Activated CD4-positive, alpha-beta T cell treated with anti-CD3 and anti-CD28 coated beads, Interleukin-2, amount 50 U/mL, for 48 hours (primary cell): ENCODE measurements at places on chromosomes 1 and 21.

DNA sequence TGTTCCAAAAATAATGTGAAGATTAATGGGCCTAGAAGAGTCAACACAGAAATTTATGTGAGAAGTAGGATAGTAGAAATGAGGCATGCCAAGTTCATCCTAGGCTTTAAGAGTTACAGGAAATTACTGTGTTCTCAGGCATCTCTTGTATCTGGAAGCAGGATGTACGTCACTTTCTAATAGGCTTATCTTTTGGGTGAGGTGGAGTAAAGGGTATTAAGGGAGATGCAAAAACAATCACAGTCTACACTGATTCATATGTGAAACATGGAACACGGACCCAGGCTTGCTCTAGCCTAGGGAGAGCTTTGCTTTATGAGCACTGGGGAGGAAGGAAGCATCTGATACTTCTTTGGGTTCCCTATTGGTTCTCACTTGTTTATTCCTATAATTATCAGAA, 84.5 kb upstream of the RGS4 start:
- no peak for DNase-seq

DNA sequence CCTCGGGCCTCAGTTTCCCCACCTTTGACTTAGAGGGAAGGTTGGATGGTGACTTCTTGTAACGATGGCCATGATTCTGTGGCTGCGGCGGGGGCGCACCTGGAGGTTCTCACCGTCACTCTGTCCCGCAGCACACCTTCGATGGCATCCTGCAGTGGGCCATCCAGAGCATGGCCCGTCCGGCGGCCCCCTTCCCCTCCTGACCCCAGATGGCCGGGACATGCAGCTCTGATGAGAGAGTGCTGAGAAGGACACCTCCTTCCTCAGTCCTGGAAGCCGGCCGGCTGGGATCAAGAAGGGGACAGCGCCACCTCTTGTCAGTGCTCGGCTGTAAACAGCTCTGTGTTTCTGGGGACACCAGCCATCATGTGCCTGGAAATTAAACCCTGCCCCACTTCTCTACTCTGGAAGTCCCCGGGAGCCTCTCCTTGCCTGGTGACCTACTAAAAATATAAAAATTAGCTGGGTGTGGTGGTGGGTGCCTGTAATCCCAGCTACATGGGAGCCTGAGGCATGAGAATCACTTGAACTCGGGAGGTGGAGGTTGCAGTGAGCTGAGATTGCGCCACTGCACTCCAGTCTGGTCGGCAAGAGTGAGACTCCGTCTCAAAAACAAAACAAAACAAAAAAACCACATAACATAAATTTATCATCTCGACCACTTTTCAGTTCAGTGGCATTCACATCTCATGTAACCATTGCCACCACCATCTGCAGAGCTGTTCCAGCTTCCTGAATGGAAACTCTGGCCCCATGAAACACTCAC, 2.1 kb upstream of the PFKL start:
- DNase-seq: peak; percentile 83

DNA sequence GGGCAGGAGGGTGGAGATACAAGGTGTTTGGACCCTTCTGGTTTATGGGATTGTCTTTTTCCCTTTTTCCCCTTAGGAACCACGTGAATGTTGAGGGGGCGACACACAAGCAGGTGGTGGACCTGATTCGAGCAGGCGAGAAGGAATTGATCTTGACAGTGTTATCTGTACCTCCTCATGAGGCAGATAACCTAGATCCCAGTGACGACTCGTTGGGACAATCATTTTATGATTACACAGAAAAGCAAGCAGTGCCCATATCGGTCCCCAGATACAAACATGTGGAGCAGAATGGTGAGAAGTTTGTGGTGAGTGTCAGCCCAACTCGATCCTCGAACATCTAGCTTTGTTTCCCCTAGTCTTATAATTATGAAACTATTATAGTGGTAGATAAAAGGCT, 27.0 kb downstream of the SNX27 start:
- DNase-seq: no peak

GRCh38 chr1:53362851-53363642, 35.2 kb upstream of the LRP8 start:
- peak; percentile 2 for DNase-seq

DNA sequence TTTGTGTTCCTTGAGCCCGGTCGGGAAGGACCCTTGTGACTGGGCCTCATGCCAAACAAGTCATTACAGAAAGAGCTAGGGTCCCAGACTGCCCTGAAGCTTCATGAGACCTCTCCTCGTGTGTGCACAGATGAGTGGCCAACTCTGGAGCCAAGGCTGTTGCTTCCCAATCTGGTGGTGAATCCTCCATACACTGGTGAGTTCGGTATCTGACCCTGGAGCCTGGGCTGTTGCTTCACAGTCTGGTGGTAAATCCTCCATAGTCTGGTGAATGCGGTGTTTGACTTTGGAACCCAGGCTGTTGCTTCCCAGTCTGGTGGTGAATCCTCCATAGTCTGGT, 737.8 kb downstream of the MATN1 start:
- no peak for DNase-seq

- DNase-seq: no peak
Observed at GRCh38 chr1:77825131-77825709, 45.8 kb downstream of the MIGA1 start.

DNA sequence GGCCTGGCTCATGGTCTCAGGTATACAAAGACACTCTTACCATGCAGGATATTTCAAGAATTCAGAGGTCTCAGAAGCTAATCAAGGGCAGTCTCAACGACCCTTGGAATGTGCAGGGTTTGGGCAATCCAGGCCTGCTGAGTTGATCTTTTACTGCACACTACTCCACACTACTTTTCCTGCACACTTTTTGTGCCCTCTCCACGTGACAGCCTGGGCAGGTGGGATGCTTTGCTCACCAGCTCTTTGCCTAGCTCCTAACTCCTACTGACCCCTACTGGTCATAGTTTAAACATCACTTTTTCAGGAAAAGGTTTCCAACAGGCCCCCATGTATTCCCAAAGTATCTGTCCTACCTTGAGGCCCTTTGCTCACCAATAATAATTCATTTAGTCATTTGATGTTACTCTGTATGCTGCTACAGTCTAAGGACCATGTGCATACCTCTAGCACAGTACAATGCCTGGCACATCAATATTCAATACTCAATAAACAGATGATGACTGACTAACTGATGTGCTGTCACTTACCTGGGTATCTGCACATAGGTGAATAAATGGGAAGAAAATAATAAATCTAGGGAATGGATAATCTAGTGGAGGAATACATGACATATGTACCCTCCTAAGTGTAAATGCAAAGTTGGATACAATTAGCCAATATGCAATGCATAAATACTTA, 9.6 kb downstream of the DUSP23 start:
- DNase-seq: peak; percentile 15

- DNase-seq: peak; percentile 36
Observed at GRCh38 chr1:44405798-44406736, 1.0 kb downstream of the RNF220 start.

GRCh38 chr21:45838634-45839033, 142.9 kb upstream of the COL6A1 start:
- no peak for DNase-seq

GRCh38 chr1:157044326-157044725, 1.2 kb downstream of the ARHGEF11 start:
- DNase-seq: no peak

GRCh38 chr21:36048357-36048756, 12.0 kb downstream of the SETD4 start:
- DNase-seq: no peak

- DNase-seq: peak; percentile 50
Observed at GRCh38 chr1:50968821-50969610, 1.0 kb upstream of the CDKN2C start.

- DNase-seq: no peak
Observed at GRCh38 chr1:89611721-89612120, 21.2 kb upstream of the LRRC8C start.

GRCh38 chr1:223771469-223771813, 59.1 kb downstream of the CAPN2 start:
- no peak for DNase-seq

- peak; percentile 42 for DNase-seq
Observed at GRCh38 chr21:35428489-35428888, 379.4 kb upstream of the RUNX1 start.

DNA sequence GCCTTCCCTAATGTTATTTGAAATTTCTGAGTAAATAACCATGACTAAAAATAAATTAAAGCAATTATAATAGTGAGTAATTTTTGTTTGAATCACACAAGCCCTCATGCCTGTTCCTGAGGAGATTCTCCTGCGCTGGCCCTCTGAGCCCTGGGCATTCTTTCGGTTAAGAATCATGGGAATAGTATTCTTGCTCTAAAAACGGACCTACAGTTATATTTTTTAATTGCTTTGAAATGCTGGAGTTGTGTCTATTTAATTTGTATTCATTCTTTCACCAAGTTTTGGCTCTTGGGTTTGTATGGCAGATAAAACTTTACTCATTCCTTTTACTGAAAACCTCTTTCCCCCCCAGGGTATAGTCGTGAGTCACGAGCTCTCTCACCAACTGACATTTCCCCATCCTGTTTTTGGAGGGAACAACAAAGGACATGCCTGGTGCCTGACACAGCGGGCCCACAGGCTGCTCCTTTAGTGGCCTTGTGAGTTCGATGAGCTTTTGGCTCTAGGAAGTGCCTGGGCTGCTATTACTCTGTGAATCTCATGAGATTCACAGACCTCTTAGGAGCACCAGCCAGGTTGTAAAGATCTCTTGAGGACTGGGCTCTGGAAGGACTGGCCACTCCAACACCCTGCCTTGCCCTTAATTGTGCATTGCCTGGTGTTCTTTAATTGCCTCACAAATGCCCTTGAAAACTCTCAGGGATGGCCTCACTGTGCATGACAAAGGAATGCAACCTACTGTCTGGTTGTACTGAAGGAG, 58.6 kb downstream of the DDR2 start:
- no peak for DNase-seq

DNA sequence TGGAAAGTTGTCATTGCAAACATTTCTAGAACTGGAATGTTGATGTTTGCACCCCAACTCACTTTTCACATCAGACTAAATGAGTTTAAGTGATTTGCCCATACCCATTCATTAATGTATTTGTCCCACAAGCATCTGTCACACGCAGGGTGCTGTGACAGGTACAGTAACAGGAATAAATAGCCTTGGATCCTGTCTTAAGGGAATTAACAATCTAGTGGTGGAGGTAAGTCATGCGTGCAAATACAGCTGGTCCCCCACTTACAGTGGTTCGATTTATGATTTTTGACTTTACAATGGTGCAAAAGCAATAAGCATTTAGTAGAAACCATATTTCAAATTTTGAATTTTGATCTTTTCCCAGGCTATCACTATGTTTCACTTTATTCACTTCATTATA, 17.5 kb upstream of the PRDM2 start:
- no peak for DNase-seq

- no peak for DNase-seq
Observed at GRCh38 chr21:32328595-32328994, 29.9 kb downstream of the MRAP start.

DNA sequence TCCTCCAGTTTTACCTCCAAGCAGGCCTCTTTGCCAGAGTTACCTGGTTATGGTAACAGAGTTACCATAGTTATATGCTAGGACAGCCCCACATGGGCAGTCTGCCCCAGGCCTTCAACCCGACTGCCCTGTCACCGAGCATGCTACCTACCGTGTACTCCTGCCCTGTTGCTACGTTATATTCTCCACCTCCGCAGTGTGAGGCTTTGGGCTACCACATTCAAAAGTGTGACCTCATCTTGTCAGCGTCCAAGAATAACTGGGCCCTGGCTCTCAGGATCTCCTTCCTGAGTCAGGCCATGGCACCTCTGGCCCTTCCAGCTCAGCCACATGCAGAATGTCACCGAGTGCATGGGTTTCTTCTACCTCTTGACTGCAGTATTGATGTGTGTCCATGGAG, 8.9 kb downstream of the MAPKAPK2 start:
- DNase-seq: no peak

DNA sequence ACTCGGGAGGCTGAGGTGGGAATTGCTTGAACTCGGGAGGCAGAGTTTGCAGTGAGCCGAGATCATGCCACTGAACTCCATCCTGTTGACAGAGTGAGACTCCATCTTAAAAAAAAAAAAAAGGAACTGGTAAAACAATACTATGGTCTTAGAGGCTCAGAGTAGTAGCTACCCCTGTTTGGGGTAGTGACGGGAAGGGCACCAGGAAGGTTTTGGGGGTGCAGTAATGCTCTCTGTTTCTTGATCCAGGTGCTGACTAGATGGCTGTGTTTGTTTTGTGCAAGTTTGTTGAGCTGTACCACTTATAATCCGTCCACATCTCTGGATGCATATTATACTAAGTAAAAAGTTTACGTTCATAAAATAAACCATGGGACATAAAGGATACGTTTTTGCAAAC, 765.8 kb upstream of the TPTE start:
- no peak for DNase-seq

DNA sequence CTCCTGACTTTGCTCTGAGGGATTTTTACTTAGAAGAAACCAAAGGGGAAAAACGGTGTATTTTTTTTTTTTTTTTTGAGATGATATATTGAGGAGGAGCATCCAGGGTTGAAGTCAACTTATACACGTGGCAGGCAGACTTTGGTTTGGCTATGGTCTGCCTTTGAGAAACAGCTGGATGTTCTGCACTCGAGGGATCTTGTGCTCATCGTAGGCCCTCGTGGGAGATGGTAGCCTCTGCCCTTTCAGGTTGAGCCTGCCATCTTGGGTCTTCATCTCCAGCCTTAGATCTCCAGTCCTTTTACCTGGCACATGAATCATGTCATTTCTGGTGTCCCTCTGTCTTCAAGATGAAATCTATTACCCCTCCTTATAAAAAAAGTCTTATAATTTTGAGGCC, 67.1 kb upstream of the UBE2U start:
- DNase-seq: no peak

- DNase-seq: peak; percentile 59
Observed at GRCh38 chr1:111399792-111400610, 27.5 kb downstream of the OVGP1 start.

DNA sequence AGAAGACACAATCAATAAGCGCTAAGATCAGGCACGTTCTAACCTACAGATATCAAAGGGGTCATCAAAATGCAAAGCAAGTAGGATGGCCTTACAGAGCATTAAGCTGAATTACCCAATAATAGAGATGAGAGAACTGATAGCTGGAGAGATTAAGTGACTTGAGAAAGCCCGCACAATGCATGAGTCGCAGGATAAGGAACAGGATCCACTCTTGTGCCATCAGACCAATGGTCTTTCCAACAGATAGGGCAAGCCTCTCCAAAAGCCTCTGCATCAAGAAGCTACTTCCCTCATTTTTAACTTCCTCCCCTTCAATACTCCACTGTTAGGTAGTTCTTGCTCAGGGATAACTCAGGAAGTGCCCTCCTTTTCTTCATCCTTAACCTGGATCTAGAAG, 2.6 kb downstream of the CHML start:
- no peak for DNase-seq

DNA sequence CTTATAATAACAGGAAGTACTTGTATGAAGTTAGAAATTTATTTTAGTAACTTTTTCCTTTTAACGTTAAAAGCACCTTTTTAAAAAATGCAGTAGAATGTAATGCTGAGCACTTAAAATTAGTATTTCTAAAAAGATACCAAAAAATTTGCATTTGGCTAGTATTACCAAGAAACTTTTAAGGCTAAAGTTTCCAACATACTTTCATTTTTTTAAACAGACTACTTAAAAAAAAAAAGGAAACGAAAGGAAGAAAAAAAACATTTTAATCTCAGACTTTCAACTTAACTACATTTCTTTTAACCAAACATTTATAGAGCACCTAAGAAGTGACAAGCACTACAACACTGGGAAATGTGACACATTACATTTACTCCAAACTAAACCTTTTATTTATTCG, 2.8 kb downstream of the ARID4B start:
- no peak for DNase-seq

GRCh38 chr1:65067491-65068201, 80.4 kb upstream of the AK4 start:
- DNase-seq: peak; percentile 62

- DNase-seq: no peak
Observed at GRCh38 chr21:35280231-35280630, 231.1 kb upstream of the RUNX1 start.
